ENCODE measurements at places on chromosomes 16 and 17.

DNA sequence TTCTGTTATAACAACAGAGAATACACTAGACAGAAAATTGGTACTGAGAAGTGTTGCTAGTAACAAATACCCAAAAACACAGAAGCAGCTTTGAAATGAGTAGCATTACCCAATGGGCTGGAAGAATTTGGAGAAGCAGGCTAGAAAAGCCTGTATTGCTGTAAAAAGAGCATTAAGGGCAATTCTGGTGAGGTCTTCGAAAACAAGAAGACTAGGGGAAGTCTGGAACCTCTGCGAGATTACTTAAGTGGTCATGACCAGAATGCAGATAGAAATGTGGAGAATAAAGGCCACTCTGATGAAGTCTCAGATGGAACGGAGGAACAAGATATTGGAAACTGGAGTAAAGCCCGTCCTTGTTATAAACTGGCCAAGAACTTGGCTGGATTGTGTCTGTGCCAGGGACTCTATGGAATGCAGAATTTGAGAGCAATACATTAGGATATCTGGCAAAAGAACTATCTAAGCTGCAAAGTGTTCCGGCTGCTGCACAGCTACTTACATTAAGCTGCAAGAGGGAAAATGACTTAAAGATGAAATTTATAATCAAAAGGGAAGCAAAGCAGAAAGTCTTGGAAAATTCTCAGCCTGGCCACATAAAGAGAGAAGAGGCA is 44.9 kb upstream of the PEMT start:
- no peak for DNase-seq

GRCh38 chr17:38405654-38406053 is 22.6 kb upstream of the ARHGAP23 start:
- no peak for DNase-seq

DNA sequence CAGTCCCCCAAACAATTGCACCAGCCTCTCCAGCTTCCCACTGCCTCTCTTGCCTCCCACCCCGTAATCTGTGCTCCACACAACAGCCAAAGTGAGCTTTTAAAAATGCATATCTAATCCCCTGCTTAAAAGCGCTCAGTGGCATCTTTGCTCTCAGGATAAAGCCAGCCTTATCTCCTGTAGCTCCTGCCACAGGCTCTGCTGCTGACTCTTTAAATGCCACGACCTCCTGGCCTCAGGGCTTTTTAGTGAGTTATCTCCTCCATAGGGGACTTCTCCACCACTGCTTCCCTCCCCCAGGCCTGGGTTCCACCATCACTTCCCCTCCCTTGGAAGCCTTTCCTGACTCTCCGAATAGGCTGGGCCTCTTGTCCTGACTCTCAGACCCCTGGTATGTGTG is 98.6 kb downstream of the GNAO1 start:
- DNase-seq: no peak

DNA sequence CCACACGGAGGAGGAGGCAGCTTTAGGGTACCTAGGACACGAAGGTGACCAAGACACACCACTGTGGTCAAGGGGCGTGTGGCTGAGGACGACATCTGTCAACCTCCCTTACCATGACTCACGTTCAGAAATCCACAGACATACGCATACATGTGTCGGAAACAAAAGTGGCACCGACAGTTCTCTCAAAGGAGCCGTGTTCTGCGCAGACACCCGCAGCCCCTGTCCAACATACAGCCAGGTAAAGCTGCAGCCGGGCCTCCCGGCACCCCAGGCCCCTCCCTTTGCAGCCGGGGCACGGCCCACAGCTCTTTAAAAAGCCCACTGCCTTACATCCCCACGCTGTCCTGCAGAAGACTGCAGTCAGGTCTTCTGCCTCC is 40.5 kb upstream of the KLHDC4 start:
- no peak for DNase-seq

DNA sequence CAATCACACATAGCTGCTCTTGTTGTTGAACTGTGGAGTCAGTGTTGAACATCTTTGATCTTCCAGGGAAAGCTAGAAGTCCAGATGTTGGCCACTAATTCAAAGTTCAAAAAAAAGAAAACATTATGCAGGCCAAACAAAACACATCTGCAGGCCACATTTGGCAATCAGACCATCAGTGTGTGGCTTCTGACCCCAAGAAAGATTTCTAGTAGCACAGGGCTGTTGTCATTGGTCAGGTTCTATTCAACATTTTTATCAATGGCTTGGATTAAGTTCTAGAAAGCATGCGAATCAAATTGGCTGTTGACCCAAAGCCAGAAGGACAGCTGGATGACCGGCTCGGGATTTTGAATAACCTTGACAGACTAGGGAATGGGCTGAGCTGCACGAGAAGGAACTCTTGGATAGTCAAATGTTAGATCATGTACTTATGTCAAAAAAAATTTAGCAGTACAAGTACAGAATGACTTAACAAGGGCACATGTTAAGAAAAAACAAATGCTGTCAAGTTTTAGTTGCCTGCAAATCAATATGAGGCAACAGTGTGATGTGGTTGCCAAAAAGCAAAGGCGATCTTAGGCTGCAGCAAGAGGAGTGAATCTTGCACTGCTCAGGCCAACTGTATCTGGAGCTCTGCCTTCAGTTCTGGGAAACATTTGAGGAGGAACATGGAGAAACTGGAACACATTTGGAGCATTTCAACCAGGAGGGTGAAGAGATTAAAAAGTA is 187.6 kb downstream of the RGS9 start:
- no peak for DNase-seq

- no peak for DNase-seq
Measured at GRCh38 chr16:12513791-12514175, 289.9 kb downstream of the CPPED1 start.

Data from activated CD8-positive, alpha-beta memory T cell treated with anti-CD3 and anti-CD28 coated beads for 4 hours (primary cell).